Activated CD4-positive, alpha-beta T cell treated with anti-CD3 and anti-CD28 coated beads for 24 hours (primary cell): ENCODE measurements at places on chromosomes 11 and 22.

DNA sequence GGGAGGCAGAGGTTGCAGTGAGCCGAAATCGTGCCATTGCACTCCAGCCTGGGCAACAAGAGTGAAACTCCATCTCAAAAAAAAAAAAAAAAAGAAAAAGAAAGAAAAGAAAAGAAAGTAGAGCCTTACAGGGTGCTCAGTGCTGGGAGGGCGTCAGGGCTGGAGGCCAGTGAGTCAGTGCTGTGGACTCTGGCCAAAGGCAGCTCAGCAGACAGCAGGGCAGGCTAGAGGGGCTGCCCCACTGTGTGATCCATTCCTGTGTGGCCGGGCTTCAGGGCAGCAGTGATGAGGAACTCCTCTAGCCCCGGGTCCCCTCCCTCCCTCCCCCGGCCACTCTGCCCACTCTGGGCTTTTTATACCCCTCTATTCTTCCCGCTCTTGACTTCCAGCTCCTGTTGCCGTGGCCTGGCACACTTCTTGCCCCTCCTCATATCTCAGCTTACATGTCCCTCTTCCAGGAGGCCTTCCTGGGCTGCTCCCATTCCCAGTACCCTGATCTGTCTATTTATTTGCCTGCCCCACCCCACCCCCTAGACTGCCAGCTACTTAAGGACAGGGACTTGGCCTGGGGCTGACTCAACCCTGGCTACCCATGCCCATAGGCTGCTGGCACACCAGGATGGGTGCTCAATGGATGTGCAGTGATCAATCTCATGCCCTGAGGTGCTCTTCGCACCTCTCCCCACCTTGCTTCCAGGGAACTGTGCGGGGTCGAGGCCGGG lies 10.1 kb downstream of the SYT12 start:
- DNase-seq = no peak

GRCh38 chr11:71370895-71371673 lies 77.1 kb downstream of the DHCR7 start:
- DNase-seq = no peak

DNA sequence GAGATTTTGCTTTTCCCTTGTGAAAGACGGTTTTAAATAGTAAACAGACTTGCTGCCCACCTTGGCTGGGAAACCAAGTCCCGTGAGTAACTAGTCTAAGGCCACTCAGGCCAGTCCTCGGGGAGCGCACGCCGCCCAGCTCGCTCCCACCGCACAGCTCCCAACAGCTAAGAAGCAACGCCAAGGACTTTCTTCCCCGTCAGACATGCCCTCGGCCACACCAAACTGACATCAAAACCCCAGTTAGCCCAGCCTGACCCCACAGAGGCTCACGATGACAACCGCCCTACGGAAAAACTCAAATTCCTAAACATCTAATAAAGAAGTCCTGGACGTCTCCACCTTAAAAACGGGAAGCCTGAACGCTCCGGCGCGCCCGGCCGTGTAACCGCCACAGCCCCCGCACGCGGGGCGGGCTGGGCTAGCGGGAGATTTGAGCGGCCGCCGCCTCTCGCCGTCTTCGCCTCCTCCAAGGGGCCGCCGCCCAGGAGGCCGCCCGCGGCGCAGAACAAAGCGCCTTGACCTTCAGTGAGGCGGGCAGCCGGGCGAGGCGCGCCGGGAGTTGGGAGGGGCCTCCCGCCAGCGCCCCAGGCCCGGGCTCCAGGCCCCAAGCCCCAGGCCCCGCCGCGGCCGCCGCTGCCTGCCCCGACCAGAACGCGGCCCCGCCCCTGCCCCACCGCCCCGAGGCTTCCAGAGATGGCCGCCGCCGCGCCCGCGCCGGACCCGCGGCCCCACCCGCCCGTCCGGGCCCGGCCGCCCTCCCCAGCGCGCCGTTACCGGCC lies 486 bp downstream of the NAP1L4 start:
- DNase-seq = peak; percentile 29

DNA sequence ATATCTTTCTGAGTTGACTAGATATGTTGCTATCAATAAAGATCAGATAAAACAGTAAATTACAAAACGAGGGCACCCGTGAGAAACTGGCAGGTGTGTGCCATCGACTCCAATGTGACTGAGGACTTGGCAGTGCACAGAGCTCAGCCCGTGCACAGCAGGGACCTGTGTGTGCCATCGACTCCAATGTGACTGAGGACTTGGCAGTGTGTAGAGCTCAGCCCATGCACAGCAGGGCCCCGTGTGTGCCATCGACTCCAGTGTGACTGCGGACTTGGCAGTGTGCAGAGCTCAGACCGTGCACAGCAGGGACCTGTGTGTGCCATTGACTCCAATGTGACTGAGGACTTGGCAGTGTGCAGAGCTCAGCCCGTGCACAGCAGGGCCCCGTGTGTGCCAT lies 347.2 kb upstream of the B3GAT1 start:
- DNase-seq = no peak

GRCh38 chr11:122578171-122578825 lies 77.2 kb upstream of the UBASH3B start:
- no peak for DNase-seq

DNA sequence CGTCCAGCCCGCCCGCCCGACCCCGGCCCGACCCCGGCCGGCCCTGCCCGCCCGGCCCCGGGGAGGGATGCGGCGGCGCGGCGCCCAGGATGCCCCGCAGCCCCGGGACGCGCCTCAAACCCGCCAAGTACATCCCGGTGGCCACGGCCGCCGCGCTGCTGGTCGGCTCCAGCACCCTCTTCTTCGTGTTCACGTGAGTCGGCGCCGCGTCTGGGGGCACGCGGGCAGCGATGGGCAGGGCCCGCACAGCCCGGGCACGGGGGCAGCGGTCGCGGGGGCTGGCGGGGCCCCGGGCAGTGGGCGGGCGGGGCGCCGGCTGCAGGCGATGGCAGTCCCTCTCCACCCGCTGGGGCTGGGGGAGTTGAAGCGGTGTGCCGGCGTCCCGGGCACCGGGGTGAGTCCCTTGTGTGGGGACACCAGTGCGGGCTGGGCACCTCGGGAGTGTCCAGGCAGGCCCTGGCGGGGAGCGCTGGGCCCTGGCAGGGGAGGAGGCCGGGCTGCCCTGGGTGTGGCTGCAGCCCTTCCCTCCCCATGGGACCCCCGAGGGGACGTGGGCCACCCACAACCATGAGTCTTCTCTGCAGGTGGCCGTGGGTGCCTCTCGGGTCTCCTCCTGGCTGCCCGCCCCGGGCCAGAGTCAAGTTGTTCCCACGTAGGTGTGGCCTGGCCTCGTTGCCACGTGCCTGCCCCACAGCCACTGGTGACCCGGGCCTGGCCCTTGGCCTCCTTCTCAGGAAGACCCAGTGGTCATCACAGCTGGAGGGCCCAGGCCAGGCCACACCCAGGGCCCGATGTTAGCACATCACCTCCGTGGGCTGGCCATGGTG lies 468 bp downstream of the ZDHHC8 start:
- no peak for DNase-seq

- peak; percentile 79 for DNase-seq
Observed at GRCh38 chr11:75532200-75533048, 6.7 kb upstream of the GDPD5 start.

DNA sequence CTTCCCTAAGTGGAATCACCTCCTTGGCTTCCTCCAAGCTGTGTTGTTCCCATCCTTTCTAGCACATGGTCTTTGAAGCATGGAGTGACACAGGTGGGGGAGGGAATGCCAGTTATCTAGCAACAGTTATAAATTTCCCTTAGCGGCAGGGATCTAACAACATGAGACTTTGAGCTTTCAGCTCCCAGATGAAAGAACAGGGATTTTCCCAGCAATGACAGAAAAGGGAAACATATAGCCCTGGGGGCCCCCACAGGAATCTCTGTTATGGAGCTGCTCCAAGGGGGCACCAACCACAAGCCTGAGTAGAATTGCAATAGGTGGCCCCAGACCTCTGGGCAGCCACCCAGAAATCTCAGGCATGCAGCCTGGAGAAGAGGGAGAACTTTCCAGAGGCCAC lies 163.0 kb downstream of the GRIK4 start:
- no peak for DNase-seq

DNA sequence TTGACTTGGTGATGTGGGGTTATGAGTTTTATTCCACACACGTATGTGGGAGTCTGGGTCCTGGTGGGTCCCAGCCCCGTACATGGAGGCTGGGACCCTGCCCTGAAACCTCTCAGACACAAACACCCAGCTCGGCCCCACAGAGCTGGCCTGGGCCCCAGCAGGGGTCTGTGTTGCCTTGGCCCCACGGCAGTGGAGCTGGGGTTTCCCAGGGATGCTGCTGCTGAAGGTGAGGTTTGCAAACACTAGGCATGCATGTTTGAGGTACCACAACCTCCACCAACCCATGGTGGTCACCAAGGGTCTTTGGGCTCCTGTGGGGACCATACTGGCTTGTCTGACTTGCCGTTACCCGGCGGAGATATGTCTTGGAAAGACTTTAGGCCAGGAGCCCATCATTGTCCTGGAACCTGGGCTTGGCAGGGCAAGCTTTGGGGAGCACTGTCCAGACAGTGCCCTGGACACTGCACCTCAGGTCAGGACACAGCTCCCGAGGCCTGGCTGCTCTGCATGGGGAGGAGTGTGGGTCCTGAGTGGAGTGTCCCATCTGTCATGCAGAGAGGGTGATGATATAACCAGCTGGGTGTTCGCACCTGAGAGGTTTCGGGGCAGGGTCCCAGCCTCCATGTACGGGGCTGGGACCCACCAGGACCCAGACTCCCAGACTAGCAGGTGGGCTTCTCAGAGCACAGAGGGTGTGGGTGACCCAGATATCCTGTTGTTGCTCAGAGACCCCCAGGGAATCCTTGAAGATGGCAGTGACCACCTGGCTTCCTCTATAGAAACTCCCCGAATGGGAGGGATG lies 63.3 kb downstream of the KCNQ1 start:
- no peak for DNase-seq

- DNase-seq = no peak
Observed at GRCh38 chr11:65334696-65335295, 1.1 kb downstream of the DPF2 start.

- no peak for DNase-seq
Observed at GRCh38 chr22:23255506-23256170, 75.3 kb downstream of the BCR start.

- DNase-seq = no peak
Observed at GRCh38 chr11:293271-293851, 4.4 kb downstream of the PGGHG start.

GRCh38 chr11:84923489-84923888 lies 703.7 kb downstream of the DLG2 start:
- no peak for DNase-seq

GRCh38 chr11:64447831-64448598 lies 89.1 kb downstream of the RPS6KA4 start:
- DNase-seq = no peak

- DNase-seq = no peak
Observed at GRCh38 chr11:132563050-132563449, 969.3 kb downstream of the OPCML start.

DNA sequence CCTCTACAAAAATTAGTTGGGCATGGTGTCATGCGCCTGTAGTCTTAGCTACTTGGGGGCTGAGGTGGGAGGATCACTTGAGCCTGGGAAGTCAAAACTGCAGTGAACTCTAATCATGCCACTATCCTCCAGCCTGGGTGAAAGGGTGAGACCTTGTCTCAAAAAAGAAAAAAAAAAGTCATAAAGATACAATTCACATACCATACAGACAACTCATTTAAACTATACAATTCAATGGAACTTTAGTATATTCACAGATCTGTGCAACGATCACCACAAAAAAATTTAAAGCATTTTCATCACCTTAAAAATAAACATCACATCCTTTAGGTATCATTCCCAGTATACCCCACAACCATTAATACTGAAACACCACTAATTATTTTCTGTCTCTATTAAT lies 201.2 kb downstream of the PGR start:
- DNase-seq = no peak

DNA sequence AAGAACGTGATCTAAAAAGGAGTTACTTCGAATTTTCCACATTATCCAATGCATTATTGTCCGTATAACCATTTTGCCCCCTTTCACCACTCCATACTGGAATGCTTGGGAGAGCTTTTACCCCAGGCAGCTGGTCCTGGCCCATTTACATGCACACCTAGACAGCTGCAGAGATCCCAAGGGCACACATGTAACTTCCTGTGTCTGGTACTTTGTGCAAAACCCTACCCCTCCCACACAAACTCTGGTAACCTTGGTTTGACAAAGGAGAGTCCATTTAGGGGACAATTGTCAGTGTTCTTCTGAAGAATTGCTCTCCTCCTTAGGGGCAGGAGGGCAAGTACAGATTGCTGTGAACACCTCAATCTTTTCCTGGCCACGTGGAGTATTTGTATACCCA lies 57.3 kb upstream of the SORL1 start:
- no peak for DNase-seq

GRCh38 chr22:49488943-49489342 lies 338.7 kb downstream of the BRD1 start:
- DNase-seq = no peak

GRCh38 chr11:107705027-107705426 lies 6.8 kb downstream of the SLN start:
- DNase-seq = no peak

DNA sequence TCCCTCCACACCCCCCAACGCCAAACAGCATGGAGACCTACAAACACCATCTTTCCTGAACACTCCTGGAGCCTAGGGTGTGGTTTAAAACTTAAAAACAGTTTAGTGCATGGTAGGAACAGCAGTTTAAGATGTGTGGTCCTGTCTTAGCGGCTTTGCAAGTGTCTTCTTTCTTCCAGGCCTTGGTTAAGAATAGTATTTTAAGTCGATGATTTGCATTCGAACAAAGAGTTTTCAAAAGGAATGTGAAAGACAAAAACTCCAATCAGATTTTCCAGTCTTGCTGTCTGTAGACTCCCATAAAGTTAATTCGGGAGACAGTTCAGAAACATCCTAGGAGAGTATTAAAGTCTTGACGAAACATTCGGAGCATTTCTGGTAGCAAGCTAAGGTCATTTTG lies 3.7 kb downstream of the FGF4 start:
- DNase-seq = no peak

DNA sequence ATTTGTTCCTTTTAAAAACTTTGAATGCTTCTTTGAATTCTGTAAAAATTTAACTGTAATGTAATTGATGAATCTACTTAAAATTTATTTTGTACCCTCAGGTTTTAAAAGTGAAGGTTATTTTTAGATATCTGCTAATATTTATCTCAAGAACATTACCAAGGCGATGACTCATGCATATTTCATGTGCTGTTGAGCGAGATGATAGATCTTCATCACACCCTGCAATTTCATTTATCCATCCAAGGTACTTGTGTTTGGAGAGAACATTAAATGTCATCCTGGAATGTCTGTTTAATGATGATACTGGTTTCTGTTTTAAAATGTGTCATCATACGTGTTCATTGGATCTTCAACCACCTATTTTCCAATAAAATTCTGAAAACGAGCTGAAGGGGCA lies 6.7 kb upstream of the OOSP4A start:
- no peak for DNase-seq
